CD8-positive, alpha-beta T cell (primary cell): ENCODE measurements at places on chromosomes 3 and 15. TPM values are rescaled to one million over a fixed set of nuclear protein-coding genes. Genes with fewer than 3 reads are reported as not detected.
A peak's percentile ranks its signal among the peaks of the same experiment; 100 is the strongest.

DNA sequence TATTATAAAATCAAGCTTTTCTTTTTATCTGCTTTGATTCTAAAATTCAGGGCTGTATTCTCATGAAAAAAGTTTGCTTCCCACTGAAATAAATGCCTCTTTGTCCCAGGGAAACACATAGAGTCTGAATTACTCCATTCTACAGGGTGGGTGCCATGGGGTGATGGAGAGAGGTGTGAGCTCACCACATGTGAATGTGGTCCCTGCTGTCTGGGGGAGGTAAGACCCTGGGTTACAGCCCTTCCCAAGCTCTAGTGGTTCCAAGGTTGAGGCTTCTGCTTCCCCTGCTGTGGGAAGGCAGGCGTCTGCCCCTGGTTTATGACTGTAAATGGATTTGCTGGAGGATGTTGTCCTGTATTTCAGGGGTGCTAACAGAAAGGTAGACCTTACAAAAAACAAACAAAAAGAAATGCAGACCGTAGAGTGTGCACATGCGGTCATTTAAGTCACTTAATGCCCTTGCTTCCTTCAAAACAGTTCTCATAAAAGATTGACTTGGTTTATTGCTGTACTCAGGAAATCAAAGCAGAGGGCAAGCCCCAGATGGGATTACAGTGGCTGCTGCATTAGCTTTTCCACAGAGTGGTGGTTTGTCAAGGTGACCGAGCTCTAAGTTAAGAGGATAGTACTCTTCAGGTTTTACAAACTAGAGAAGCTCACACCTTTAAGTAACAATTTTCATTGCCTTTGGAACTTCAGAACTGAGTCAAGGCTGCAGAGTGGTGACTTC lies 49.2 kb downstream of the CTDSPL start:
- DNase-seq: no peak

GRCh38 chr3:30751610-30752299 lies 142.7 kb downstream of the GADL1 start:
- peak; percentile 61 for DNase-seq

PHC3 gene
- total RNA-seq: 136 TPM

DNA sequence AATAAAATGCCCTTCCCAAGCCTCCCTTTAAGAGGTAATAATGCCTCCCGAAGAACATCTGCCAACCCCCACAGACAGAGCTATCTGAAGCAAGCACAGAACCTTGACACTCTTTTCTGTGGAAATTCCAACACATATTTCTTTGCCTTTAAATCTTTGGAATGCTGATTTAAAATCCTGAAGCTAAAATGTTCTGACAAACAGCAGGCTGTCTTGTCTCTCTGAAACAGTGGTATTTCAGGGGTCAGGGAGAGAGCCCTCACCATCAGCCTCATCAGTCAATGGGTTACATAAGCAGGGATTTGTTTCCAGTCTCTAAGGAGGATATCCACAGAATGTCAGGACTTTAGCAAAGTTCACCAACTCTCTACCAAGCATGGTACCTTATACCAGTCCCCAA lies 27.8 kb upstream of the ARHGEF3 start:
- DNase-seq: no peak

LEKR1 gene
- total RNA-seq: 1.5 TPM

- DNase-seq: no peak
These were observed 42.2 kb downstream of the CHDH start for GRCh38 chr3:53803816-53804695.

DUOXA2 gene
- not detected for total RNA-seq

- no peak for DNase-seq
These were observed 1.5 kb downstream of the CCK start for GRCh38 chr3:42264399-42265058.

DNA sequence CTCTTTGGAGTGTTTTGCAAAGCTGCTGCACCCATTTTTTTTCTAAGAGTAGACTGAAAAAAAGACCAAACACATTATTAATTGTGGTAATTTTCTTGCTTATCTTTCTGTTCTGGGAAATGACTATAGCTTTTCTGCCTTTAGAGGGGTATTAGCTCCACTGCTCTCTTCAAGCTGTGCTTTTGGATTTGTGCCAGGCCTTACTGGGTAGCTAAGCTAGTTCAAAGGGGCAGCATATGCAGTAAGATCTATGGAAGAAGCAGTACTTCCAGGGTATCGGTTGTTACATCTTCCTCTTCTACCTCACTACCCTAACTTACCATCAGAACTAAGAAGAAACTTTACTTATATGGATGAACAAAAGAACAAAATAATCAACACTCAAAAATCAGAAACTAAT lies 28.7 kb upstream of the ARIH1 start:
- no peak for DNase-seq

GRCh38 chr3:109977897-109978296 lies 640.6 kb upstream of the DPPA4 start:
- DNase-seq: no peak

DNA sequence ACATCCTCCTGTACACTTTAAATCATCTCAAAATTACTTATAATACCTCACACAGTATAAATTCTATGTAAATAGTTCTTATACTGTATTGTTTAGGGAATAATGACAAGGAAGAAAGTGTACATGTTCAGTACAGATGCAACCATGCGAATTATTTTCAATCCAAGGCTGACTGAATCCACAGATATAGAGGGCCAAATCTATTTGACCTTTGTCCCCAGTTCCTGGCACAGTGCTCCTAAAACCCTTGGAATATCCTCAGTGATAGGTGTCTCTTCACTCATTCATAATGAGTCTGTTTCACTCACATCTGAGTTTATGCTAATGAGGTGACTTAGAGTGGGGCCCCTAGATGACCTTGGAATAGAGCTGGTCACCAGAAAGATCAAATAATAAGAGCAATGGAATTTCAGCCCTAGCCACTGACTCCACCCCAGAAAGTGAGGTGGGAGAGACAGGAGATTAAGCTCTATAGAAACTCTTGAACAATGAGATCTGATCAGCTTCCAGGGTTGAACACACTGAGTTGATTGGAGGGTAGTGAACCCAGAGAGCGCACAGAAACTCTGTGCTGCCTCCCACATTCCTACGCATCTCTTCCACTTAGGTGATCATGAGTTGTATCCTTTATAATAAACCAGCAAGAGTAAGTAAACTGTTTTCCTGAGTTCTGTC lies 65.3 kb downstream of the ADAM10 start:
- DNase-seq: no peak

SMCO1 gene
- total RNA-seq: not detected

DNA sequence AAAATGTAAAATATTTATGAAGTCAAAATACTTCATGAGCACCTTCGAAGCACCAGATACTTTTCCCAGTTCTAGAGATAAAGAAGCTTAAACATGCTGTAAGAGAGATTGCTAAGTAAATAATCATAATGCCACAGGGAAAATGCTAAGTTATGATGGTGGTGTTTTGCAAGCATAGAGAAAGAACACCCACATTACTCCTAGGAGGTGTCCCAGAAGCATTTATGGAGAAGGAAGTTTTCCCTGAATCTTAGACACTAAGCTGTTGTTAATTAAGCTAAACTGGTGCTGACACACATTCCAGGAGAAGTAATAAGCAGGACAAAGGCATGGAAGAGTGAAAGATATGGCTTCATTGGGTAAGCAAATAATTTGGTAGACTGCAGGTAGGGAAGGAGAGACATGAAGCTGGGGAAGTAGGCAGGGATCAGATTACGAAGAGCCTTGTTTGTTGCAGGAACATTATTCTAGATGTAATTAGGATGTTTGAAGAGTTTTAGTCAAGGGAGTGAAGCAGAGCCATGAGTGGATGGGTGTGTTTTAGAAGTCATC lies 40.4 kb upstream of the CHMP2B start:
- DNase-seq: no peak

POTEB2 gene
- total RNA-seq: not detected

- DNase-seq: peak; percentile 53
These were observed 15.5 kb downstream of the TBC1D2B start for GRCh38 chr15:78061963-78062427.

- no peak for DNase-seq
These were observed 232.8 kb upstream of the NR2F2 start for GRCh38 chr15:96097661-96098060.

LDHAL6B gene
- total RNA-seq: not detected

ACTC1 gene
- not detected for total RNA-seq

DNA sequence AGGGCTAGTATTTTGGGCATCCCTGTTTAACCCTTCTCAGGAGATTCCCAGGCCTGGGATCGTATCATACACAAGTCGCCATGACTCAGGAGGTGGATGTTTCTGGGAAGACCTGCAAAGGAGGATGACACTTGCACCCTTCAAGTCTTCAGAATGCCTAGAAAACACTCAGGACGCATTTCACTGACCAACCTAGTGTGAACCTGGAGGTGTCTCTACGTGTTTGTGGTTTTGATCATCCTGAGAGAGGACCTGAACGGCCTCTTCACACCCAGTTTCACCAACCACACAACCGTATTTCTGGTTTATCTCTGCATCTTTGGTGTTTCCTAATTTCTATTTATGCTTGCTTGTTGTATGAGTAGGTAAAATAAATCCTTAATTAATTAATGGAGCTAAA lies 2.8 kb upstream of the CLDND1 start:
- DNase-seq: no peak

DNA sequence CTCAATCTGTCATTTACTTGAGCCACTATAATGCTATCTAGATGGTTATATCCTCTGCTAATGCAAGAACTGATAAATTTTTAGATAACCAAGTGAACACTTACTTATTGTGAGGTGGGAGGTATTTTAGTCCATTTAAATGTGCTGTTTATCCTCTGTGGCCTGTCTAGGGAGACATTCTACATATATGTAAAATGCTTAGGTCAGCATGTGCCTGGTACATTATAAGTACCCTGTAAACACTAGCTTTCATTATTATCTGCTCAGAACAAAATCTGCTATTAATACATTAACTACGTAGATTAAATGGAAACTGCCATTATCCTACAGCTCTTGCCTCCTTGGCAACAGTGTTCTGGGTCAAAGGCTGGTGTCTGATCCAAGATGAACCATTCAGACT lies 41.8 kb upstream of the MAPKBP1 start:
- DNase-seq: no peak

DISP2 gene
- 0.25 TPM for total RNA-seq

GPR160 gene
- total RNA-seq: 2.9 TPM

SENP8 gene
- total RNA-seq: 0.22 TPM

DNA sequence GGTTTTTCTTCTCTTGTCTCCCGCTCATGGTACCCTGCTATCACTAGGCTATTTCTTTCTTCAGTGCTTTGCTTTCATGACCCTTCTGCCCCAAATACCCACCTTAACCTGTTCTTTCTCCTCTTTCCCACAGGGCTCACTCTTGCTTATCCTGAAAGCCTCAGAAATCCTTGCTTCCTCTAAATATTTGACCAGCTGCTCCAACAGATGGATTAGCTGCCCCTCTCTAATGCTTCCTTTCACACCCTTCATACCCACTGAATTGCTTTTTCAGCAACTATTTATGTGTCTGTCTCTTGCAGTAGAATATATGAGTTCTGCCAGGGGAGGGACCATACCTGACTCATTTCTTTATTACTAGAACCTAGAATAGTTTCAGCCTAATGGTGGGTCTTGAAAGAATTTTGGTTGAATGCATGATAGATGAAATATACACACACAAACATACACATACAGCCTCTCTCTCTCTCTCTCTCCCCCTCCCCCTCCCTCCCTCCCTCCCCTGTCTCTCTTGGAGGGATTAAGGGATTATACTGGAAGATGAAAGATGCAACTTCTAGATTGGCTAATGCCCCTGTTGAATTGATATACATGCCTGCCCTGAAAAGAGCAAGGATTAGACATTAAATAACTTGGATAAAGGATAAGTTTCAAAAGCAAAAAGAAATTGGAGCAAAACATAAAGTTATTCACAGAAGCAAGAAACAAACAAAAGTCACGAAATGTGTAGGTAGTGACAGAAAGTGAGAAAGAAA lies 95.0 kb upstream of the GADL1 start:
- no peak for DNase-seq

- DNase-seq: no peak
These were observed 26.1 kb upstream of the MFSD1 start for GRCh38 chr3:158775426-158776410.

RGMA gene
- total RNA-seq: 0.50 TPM

DNA sequence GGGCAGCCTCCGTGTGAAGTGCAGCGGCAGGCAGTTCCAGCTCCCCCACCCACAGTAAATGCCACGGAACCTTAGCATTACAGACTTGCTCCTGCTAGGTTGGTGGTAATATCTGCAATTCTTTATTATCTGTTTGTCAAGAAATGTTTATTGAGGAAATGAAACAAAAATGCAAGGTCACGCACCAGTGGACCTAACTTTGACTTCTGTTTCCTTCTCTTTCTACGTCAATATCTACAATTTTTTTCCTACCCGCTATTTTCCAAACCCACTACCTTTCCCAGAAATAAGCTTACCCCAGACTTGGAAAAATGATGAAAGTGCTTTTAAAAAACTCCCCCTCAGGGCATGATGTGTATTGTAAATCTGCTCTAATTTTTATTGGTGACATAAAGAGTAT lies 18.9 kb downstream of the ILDR1 start:
- peak; percentile 16 for DNase-seq

DNA sequence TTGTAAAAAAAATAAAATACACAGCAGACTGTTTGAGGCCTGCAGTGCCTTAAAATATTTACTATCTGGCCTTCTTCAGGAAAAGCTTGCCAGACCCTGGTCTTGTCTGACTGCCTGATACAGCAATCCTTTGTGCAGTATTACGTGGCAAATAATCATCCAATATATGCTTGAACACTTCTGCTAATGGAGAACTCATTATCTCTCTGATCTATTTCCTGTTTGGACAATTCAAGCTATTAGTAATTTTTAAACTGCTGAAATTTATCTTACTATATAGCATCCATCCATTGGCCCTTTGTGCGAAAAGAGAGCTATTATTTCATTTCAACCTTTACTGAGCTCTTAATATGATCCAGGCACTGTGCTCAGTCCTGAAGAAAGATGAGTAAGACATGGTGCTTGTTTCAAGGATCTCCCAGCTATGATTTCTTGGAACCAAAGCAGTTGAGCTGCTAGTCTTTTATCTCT lies 15.9 kb downstream of the ATG7 start:
- DNase-seq: no peak

DNA sequence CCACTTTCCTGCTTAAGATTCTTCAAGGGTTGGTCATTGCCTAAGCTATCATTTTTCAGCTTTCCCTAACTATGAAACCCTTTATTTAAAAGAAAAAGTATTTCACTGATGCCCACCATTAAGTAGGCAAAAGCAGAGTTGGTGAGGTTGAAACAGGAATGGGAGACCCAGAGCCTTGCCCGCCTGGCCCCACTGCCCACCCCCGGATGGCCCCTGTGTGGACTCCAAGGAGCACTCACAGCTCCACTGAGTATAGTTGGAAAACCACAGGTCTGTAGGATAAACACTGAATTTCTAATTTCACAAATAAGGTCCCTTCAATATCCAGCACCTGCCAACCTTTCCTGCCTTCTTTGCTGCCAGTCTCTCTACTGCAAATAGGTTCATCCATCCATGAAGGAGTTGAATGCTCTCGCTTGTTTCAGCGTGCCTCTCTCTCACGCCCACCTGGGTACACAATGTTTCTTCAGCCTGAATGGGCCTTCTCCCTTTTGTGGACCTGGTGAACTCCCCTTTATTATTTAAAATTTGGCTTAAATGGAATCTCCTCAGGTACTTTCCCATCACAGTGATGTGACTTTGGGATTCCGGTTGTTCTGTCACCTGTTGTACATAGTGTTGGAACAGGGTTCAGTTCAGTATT lies 8.7 kb upstream of the ACAP2 start:
- DNase-seq: no peak
